ENCODE measurements at places on chromosomes 6 and 20.

GRCh38 chr6:166760288-166760687, 133.2 kb upstream of the RPS6KA2 start:
- no peak for DNase-seq

- no peak for DNase-seq
Observed at GRCh38 chr6:138541823-138542481, 42.7 kb upstream of the NHSL1 start.

DNA sequence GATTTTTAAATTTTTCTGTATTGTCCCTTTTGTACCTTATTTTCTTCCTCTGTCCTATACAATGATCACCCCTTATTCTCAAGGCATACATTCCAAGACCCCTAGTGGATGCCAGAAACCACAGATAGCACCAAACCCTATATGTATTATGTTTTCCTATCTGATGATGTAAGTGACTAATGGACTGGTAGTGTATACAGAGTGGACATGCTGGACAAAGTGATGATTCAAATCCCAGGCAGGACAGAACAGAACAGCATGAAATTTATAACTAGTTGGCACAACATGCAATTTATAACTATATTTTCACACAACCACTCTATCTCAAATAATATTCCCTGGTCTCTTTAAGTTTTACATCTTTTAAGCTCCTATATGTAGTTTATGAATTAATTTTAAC, 205.6 kb upstream of the FLRT3 start:
- no peak for DNase-seq

GRCh38 chr6:31676322-31676903, 4.5 kb downstream of the LY6G5C start:
- no peak for DNase-seq

DNA sequence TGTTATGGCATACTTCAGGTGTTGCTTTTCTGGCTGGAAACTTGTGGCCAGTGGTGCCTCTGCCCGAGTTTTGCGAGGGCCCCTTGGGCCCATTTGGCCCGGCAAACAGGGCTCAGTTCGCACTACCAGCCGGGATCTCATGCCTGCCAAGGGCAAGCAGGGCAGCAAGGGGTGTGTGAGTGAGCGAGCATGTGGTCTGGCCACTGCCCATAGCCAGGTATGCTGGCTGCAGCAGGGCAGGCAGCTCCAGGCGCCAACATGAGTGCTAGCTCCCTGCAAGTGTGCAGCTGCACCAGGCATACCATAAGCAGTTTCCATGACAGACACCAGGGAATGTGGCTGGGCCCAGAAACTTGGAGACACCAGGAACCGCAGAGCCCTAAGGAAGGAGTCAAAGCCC, 389.5 kb downstream of the NKAIN2 start:
- DNase-seq: no peak

DNA sequence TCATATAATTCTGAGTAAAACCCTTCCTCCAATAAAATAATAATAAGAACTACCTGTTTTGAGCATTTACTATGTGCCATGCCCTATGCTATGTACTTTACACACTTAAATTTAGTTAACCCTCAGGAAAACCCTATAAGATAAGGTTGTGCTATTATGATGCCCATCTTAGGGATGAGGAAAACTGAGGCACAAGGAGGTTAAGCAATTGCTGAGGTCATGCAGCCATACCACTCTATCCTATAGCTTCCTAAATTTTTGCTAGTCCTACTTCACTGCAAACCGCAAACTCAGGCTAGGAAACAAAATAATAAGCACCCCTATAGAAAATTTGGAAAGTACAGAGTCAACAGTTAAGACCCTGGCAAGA, 38.9 kb upstream of the GFOD1 start:
- no peak for DNase-seq

DNA sequence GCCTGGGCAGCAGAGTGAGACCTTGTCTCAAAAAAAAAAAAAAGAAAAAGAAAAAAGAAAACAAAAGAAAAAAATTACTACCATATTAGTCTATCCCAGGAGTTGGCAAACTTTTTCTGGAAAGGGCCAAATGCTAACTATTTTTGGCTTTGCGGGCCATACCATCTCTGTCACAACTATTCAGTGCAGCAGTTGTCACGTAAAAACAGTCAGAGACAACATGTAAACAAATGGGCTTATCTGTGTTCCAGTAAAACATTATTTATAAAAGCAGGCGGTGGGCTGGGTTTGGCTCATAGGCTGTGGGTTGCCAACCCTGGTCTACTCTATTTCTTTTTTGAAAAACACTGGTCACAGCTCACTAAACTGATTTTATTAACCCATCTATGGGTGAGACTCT, 53.4 kb downstream of the EYA2 start:
- DNase-seq: no peak

- DNase-seq: no peak
Observed at GRCh38 chr6:105884426-105884825, 201.7 kb upstream of the PRDM1 start.
